ENCODE measurements at places on chromosomes 12 and 14.

DNA sequence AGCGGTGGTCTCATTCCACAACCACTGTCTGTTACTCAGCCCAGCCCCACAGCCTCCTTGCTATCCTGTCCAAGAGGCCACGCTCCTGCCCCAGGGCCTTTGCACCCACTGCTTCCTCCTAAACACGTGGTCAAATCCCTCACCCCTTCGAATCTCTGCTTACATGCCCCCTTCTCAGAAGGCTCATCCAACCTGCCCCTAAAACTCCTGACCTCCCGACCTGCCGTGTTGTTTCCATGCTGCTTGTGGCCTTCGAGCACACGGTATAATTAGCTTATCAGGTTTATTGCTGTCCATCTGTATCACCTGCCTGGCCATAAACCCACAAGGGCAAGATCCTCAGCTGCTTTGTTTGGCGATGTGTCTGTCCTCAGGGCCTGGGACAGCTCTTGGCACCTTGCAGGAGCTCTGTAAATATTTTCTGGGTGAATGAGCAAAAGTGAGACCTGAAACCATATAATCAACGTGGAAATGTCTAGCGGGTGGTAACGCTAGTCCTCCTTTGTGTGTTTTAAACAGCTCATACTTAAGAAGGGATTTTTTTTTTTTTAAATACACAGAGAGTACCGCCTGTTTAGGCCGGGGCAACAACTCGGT is 36.0 kb downstream of the SCARB1 start:
- no peak for DNase-seq

- no peak for DNase-seq
Measured at GRCh38 chr14:89507521-89507920, 90.5 kb upstream of the FOXN3 start.

DNA sequence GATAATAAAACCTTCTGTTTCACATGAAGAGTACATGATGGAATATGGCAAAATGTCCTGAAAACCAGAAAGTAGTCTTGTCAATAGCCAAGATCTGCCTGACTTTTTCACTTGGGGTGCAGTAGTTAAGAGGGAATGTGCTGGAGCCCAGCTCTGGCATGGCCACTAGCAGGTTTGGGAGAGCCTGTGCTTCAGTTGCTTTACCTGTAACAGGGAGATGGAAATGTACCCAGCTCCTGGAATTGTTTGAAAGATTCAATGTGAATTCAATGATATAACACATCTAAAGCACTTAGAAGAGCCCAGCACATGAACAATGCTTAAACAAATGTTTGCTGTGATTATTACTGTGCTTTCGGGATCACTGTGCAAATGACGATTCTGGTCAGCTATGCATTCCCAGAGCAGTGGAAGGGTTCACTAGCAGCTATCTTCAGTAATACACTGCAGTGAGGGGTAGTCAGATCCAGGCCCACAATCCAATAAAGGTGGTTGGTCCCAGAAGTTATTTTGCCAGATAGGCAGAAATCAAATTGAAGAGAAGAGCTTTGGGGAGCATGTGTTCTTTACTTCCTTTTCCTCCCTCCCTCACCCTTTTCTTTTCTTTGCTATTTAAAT is 224.9 kb downstream of the APAF1 start:
- no peak for DNase-seq

DNA sequence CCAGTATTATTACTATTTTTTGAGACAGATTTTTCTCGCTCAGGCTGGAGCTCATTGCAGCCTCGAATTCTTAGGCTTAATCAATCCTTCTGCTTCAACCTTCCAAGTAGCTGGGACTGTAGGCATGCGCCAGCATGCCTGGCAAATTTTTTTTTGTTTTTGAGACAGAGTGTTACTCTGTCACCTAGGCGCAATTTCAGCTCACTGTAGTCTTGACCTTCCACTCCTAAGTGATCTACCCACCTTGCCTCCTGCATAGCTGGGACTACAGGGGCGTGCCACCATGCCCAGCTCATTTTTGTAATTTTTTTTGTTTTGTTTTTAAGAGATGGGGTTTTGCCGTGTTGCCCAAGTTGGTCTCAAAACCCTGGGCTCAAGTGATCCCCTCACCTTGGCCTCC is 15.2 kb downstream of the ERC1 start:
- DNase-seq: no peak

- no peak for DNase-seq
Measured at GRCh38 chr12:64819816-64820402, 4.5 kb upstream of the TBC1D30 start.

GRCh38 chr14:67833403-67833802 is 13.8 kb downstream of the RAD51B start:
- DNase-seq: no peak
